GM23338 (cell line): ENCODE measurements at places on chromosomes 12 and 14. TPM values are rescaled to one million over a fixed set of nuclear protein-coding genes. Genes with fewer than 3 reads are reported as not detected.

The SLC10A1 gene
- not detected in 2 replicates for total RNA-seq

The POTEM gene
- total RNA-seq: not detected in 2 replicates

The RIC8B gene
- 24.0 and 25.5 TPM in 2 replicates for total RNA-seq

The PRIMA1 gene
- 3.3 and 3.5 TPM in 2 replicates for total RNA-seq

The KLRB1 gene
- not detected in 2 replicates for total RNA-seq

The MRPL52 gene
- 131 and 138 TPM in 2 replicates for total RNA-seq

The PPFIA2 gene
- total RNA-seq: 5.9 and 7.2 TPM in 2 replicates

The GLS2 gene
- 24.5 and 31.6 TPM in 2 replicates for total RNA-seq

The FAR2 gene
- total RNA-seq: 18.7 and 25.9 TPM in 2 replicates

The CD27 gene
- not detected in 2 replicates for total RNA-seq

The AGAP2 gene
- 1.1 and 1.3 TPM in 2 replicates for total RNA-seq

The PMCH gene
- not detected in 2 replicates for total RNA-seq

The VPS37B gene
- total RNA-seq: 10.4 and 10.9 TPM in 2 replicates

The JKAMP gene
- 66.8 and 83.1 TPM in 2 replicates for total RNA-seq

The RPS6KL1 gene
- total RNA-seq: 6.5 and 11.6 TPM in 2 replicates

The NGB gene
- total RNA-seq: 0.27 and 1.0 TPM in 2 replicates

The SLIRP gene
- total RNA-seq: 240 and 388 TPM in 2 replicates

The IGFBP6 gene
- total RNA-seq: 14.1 and 16.6 TPM in 2 replicates

The WNT1 gene
- not detected in 2 replicates for total RNA-seq

The TMEM229B gene
- total RNA-seq: 1.6 and 2.4 TPM in 2 replicates

The RCOR1 gene
- 24.1 and 26.1 TPM in 2 replicates for total RNA-seq

The KCNC2 gene
- total RNA-seq: 0.10 TPM in 1 of 2 replicates, not detected in the other

The KRT7 gene
- 9.4 and 11.7 TPM in 2 replicates for total RNA-seq

The CLEC2A gene
- not detected in 2 replicates for total RNA-seq

The PLXNC1 gene
- total RNA-seq: 2.4 and 6.5 TPM in 2 replicates

The RBP5 gene
- 3.0 TPM in 1 of 2 replicates, not detected in the other for total RNA-seq

The GPR137C gene
- 3.3 and 5.2 TPM in 2 replicates for total RNA-seq

The NPAS3 gene
- 0.08 and 0.17 TPM in 2 replicates for total RNA-seq

The DEPDC4 gene
- total RNA-seq: 2.2 and 2.5 TPM in 2 replicates

The SLC35F4 gene
- not detected in 2 replicates for total RNA-seq

The LMO3 gene
- 15.1 and 15.2 TPM in 2 replicates for total RNA-seq

The DBX2 gene
- 0.07 TPM in 1 of 2 replicates, not detected in the other for total RNA-seq

The CLEC2D gene
- 3.8 and 7.1 TPM in 2 replicates for total RNA-seq

The PTGER2 gene
- 1.2 and 1.3 TPM in 2 replicates for total RNA-seq

The RNASE12 gene
- not detected in 2 replicates for total RNA-seq

The FAM186B gene
- total RNA-seq: 0.08 and 0.38 TPM in 2 replicates

The GLT8D2 gene
- 3.2 and 8.5 TPM in 2 replicates for total RNA-seq

The KRT74 gene
- total RNA-seq: not detected in 2 replicates

The C14orf39 gene
- 0.28 and 0.78 TPM in 2 replicates for total RNA-seq

The PNN gene
- 60.0 and 69.8 TPM in 2 replicates for total RNA-seq

The MYF5 gene
- total RNA-seq: not detected in 2 replicates

The CCDC177 gene
- total RNA-seq: 0.66 and 1.7 TPM in 2 replicates

The CCDC196 gene
- not detected in 2 replicates for total RNA-seq

The ART4 gene
- total RNA-seq: not detected in 2 replicates

The SIX6 gene
- not detected in 2 replicates for total RNA-seq

The ANO4 gene
- total RNA-seq: 2.6 and 8.7 TPM in 2 replicates

The NRL gene
- total RNA-seq: 2.2 and 5.2 TPM in 2 replicates

The WNT5B gene
- total RNA-seq: 1.0 and 2.7 TPM in 2 replicates

The BEST3 gene
- total RNA-seq: not detected in 2 replicates

The OR6C70 gene
- not detected in 2 replicates for total RNA-seq

The MEG3 gene
- total RNA-seq: not detected in 2 replicates

The EPYC gene
- total RNA-seq: not detected in 2 replicates

The GUCY2C gene
- 1.9 and 3.1 TPM in 2 replicates for total RNA-seq

The CLEC1A gene
- total RNA-seq: 1.1 TPM in 1 of 2 replicates, not detected in the other

The PLA2G1B gene
- total RNA-seq: not detected in 2 replicates

The TSPAN11 gene
- total RNA-seq: 3.6 and 6.0 TPM in 2 replicates
